ENCODE measurements at places on chromosomes 2 and 18.

- no peak for DNase-seq
These were observed 2.5 kb upstream of the ATG16L1 start for GRCh38 chr2:233248999-233249398.

- DNase-seq: no peak
These were observed 418.3 kb downstream of the LPIN1 start for GRCh38 chr2:12164689-12165088.

DNA sequence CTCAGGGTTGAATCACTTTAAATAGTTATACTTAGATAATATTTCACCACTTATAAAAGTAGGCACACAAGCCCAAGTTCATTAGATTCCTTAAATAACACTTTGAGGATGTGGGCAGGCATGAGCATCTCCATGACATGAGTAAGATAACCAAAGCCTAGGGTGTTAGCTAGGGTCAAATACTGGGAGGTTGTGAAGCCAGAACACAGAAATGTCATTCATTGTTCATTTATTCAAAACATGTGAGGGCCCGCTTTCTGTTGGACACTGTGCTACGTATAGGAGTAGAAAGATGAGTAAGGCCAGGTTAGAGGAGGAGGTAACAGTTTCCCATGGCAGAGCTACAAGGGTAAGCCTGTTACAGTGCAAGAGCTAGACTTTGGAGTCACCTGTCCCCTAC, 93.5 kb upstream of the NEDD4L start:
- no peak for DNase-seq

GRCh38 chr18:44693030-44693784, 12.5 kb downstream of the SETBP1 start:
- no peak for DNase-seq

DNA sequence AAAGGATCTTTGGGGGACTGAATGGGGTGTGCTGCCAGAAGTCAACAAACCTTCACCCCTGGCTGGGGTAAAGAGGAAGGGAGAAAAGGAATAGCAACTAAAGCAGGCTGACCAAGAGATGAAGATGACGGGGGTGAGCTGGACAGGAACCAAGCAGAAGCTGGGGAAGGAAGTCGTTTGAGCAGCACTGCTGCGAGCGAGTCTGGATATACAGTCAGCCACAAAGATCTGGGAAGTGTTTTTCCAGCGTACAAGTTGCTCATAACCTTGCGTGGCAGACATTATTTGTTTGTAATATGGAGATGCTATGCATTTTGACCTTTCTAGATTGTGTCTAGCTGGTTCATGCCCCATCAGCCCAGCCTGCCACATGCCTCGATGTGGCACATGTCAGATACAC, 71.2 kb downstream of the EIF2AK3 start:
- DNase-seq: no peak

GRCh38 chr2:46770622-46771021, 145.0 kb downstream of the MCFD2 start:
- DNase-seq: no peak

GRCh38 chr2:191907091-191907490, 60.2 kb upstream of the CAVIN2 start:
- DNase-seq: no peak

GRCh38 chr2:176508984-176509740, 239.9 kb downstream of the MTX2 start:
- no peak for DNase-seq

- DNase-seq: no peak
These were observed 228.4 kb upstream of the COPS8 start for GRCh38 chr2:236857246-236857645.

GRCh38 chr2:71730785-71731383, 277.5 kb downstream of the DYSF start:
- no peak for DNase-seq

- no peak for DNase-seq
These were observed 1.4 kb upstream of the ZFP36L2 start for GRCh38 chr2:43227830-43228281.

DNA sequence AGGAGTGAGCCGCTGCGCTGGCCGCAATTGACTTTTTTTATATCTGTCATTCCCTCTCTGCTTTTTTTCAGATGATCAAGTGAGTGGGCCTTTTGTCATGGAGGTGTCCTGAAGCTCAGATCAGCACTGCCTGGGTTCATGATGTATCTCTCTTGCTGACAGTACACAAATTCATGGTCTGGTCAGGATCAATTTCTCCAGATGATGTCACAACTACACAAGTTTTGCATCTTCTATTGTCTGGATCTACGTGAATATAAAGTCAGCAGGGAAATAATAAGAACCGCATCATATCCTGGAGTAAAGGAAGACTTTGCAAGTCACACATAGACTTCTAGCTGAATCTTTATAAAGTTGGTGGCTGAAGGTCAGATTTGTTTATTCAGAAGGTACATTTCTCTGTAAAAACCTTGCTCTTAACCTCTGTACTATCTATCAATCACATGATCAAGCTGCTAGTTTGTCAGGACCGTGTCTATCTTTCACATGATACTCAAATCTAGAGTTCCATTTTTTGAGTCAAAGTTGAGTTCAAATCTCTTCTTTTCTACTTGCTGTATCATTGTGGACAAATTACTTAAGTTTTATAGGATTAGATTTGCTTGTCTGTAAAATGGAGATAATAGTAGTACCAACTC, 13.1 kb upstream of the CD28 start:
- no peak for DNase-seq

GRCh38 chr2:46610021-46610420, 130.7 kb downstream of the TMEM247 start:
- DNase-seq: no peak

DNA sequence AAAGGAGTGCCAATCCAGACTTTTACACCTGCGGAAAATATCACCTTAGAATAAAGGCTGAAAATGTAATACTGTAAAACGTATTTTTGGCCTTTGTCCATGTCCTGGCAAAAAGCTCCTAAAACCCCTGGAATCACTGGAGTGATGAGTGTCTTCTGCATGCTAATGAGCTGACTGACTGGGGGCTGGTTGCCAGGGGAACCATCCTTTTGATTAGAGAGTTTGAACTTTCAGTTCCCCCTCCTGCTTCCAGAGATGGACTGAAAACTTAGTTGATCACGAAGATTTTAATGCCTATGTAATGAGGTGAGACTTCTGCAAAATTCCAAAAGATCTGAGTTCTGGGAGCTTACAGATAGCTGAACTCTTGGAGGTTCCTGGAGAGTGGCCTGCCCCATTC, 20.5 kb downstream of the PUM2 start:
- no peak for DNase-seq

DNA sequence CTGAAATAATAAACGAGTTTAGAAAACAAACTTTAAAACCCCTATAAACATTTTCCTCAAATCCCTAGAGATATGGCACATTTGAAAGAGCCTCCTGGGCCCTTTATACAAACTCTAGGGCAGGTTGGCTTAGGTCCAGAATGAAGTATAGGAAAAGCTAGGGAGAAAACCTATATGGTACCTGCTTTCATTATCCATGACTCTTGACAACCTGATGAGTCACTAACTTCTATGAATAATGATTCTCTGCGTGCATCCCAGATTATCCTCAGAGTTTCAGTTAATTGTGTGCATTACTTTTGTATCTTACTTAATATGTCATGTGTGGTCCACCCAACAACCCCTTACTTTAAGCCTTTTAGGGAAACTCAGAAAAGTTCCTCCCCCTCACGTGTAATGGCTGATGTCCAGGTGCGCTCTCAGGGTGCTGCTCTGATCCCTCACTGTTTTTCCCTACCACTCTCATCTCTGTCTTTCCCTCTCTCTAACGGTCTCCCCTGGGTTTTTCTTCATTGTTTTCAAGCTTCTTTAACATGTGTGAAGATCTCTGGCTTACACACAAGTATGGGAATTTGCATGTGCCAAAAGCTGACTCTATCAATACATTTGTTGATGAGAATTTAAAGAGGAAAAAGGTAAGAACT, 78.5 kb downstream of the LRP1B start:
- DNase-seq: no peak

GRCh38 chr2:23828256-23828980, 98.5 kb downstream of the ATAD2B start:
- DNase-seq: no peak

DNA sequence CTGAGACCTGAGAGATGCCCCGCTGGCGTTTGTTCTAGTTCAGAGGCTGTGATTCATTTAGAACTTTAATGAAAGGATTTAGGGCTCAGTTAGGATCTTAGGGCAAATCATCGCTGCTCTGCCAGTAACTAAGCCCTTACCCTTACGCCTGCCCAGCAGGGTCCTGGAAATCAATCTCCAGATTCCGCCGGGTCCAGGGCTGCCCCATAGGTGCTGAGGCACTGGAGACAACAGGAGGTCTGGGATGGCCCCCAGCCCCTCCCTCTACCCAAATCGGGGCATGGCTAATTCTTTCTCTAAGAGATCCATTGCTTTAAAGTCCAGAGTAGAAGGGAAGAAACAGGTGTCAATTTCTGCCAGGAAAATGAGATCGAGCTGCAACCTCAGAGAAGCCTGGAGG, 83.1 kb downstream of the SDC1 start:
- DNase-seq: no peak

DNA sequence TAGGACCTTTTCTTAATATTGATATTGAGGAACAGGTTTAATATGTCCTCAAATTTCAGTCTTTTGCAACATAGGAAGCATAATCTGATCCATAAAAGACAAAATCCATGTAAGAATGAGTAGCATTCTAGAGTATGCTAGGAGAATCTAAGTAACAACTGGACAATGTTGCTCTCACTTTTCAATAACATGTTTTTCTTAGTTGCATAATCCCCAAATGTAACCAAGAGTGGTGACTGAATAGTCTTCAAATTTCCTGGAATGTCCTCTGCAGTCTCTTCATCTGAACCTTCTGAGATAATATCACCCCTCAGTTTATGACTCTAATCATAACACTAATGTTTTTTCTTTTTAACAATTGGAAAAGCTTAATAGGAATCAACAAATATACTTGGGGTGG, 110.0 kb upstream of the ZEB2 start:
- DNase-seq: no peak

GRCh38 chr2:54429811-54430551, 26.1 kb upstream of the SPTBN1 start:
- DNase-seq: no peak

DNA sequence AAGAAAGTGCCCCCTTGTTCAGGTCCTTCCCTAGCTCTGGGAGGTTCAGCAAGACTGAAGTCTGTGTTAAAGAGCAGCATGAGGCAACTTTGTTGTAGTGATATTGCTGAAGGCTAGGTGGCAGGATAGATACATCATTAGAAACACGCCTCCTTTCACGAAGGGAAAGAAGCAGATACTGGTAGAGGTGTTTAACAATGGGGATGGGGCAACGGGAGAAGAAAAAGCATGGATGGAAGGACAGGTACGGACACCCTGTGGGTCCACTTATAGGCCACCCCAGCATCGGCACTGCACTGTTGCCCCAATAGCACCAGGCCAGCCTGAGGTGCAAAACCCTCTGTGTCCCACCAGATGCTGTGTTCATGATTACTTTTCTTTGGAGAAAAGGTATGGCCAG, 3.5 kb upstream of the IGFBP5 start:
- DNase-seq: peak; percentile 83

- no peak for DNase-seq
These were observed 18.6 kb upstream of the REG3A start for GRCh38 chr2:79178076-79178674.

GRCh38 chr2:11508279-11508678, 25.6 kb upstream of the GREB1 start:
- DNase-seq: no peak

DNA sequence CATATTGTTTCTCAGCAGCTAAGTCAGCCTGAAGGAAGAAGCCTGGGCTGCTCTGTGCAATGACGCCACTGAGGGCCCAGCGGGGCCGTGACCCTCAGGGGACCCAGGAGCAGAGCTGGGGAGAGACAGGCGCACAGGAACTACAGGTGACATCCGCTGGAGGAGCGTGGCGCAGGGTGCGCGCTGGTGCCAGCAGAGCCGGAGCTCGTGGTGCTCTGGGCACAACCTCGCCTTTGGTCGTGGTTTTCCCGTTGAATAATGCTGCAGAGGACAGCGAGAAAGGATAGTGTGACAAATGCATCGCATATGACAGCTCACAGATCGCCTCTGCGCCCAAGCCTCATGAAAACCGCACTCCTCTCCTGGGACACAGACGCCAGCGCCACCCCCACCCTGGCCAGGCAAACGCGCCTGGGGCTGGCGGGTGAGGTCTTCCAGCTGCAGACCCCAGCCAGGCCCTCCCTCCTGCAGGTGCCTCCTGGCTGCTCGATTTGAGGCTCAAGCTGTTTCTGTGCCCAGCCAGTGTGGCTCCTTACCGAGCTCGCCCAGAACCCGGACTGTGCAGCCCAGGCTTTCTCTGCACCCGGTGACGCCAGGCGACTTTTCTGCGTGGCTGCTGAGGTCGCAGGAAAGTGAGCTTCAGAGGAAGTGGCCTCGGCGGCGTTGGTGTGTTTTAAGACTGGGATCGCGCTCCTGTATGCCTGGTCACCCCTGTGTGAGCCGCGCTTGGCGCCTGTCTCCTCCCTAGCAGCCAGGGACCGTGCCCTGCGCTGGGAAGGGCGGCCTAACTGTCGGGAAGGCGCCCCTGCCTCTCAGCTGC, 583.1 kb upstream of the HS6ST1 start:
- DNase-seq: no peak

GRCh38 chr18:12960853-12961397, 13.1 kb downstream of the SEH1L start:
- peak; percentile 18 for DNase-seq

DNA sequence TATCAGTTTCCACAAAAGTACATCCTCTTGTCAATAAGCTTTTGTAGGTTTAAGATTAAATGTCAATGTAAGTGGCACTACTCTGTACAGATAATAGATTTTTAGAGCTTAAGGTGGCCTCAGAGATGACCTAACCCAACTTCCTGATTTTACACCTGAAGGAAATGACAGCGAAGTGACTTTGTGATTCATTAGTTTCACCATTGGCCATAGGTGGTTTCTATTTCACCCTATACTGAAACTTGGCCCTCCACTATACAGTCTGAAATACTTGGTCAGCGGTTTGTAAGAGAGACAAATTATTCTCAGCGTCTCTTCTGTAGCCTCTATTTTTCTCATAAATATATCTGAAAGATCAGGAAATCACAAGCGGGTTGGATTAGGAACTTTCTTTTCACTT, 330.4 kb upstream of the FAM98A start:
- no peak for DNase-seq

GRCh38 chr18:58893388-58894099, 28.9 kb downstream of the ZNF532 start:
- no peak for DNase-seq
